CD4-positive, alpha-beta T cell treated with Interferon gamma for 1 hour (primary cell): ENCODE measurements at places on chromosomes 7 and 10.

- DNase-seq = no peak
These were observed 44.2 kb downstream of the CAMK2B start for GRCh38 chr7:44280993-44281721.

DNA sequence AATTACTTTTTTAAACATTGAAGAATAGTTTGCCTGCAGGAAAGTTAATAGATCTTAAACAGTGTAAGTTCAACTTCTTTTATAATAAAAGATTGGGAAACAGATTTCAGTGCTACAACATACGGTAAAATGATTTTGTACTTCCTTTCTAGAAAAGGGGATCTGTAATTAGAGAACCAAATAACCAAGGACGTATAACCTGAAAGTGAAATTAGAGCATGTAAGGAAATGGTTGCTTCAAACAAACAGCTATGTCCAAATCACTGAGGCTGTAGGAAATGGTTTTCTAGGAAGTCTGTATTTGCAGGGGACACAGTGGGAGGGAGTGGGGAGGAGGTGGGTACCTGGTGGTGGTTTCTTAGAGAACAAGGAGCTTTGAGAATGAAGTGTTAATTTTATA, 57.9 kb upstream of the EXOC6 start:
- DNase-seq = no peak

- DNase-seq = no peak
These were observed 101.6 kb upstream of the FAM171A1 start for GRCh38 chr10:15472431-15473395.

DNA sequence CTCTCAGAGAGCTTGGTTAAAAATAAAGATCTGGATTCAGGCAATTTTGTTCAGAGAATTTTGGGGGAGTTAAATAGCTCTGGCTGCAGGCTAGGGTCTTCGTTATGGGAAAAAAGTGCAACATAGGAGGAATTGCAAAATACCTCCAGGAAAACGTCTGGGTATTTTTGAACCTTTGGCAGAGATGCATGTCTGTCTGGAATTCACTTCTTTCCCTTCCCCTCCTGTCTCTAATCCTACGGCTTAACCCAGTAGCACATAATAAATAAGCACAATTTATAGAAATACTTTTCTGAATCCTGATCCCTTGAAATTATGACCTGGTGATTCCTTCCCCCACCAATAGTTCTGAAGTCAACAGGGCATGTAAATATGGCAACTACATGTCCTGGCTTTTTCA, 19.3 kb upstream of the NUP205 start:
- no peak for DNase-seq

- DNase-seq = no peak
These were observed 1.6 kb upstream of the NKX2-3 start for GRCh38 chr10:99531026-99531695.

DNA sequence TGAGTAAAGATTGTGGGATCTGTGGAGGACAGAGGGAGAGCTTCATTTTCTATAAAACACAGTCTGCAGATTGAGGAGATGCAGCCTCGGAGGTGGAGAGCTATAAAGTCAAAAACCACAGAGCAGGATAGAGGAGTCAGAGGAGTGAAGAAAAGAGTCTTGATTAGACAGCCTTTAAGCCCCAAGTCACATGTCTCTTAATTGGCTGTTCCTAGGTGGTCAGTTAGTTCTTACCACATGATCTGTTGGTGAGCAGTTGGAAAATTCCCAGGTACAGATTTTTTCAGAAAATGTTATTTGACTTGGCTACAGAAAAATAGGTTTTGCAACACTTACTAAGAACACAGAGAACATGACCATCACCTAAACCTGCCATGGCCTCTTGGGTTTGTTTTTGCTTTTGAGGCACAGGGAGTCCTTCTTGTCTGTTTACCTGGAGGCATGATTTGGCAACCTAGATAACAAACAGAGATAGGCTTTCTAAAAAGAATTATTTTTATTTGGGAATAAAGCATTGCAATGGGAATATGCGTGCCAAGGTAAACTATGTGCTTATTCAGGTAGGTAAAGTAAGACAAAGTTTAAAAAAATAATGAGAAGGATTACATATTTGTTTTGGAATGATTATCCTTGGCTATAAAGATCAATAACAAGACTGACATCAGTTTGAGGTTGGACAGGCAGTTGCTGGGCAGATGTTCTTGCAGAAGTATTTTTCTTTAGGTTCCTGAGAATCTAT, 604 bp upstream of the CYP3A43 start:
- no peak for DNase-seq

- DNase-seq = no peak
These were observed 130.2 kb downstream of the OAT start for GRCh38 chr10:124288486-124288885.

- no peak for DNase-seq
These were observed 171.1 kb downstream of the GLI3 start for GRCh38 chr7:42065942-42066341.

DNA sequence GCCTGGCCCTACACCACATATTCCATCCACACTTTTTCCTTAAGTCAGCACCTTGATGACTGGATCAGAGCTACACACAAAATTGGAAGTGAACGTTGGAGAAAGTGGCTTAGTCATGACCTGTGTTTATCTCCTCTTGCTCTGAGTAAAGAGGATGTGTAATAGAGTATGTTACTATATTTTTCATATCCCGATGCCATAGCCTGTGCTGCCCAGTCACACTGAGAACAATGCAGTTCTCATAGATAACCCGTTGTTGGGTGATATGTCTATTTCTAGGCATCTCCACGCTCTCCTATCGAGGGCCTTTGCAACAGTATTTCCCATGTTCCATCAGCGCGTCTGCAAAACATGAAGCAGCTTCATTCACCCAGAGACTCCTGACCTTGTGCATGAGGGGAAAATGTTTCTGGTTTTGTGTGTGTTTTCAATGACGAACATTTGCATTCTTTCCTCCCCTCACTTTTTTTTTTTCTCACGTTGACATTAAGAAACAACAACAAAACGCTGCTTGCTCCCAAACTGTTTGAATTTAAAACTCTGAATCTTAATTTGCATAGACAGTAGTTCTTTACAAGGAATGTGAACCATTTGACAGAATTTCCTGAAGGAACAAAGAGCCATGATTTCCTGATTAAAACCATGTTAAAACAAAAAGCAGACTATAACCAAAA, 43.4 kb downstream of the GRK5 start:
- no peak for DNase-seq

DNA sequence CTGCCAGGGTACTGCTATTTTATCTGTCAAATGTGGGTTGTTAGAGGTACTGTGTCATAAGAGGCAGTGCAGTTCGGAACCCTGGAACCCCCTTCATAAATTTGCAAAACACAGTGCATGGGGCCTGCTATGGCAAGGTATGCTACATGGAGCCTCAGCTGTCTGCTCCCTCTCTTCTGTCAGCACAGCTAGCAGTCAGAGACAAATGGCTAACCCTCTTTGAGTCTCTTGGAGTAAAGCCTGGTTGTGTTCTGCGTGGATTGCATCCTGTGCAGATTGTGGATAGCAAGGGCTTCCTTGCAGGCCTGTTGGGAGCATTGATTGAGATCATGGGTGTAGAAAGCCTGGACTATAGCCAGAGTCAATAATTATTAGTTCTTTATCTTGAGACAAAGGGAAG, 397.8 kb downstream of the AUTS2 start:
- DNase-seq = no peak

DNA sequence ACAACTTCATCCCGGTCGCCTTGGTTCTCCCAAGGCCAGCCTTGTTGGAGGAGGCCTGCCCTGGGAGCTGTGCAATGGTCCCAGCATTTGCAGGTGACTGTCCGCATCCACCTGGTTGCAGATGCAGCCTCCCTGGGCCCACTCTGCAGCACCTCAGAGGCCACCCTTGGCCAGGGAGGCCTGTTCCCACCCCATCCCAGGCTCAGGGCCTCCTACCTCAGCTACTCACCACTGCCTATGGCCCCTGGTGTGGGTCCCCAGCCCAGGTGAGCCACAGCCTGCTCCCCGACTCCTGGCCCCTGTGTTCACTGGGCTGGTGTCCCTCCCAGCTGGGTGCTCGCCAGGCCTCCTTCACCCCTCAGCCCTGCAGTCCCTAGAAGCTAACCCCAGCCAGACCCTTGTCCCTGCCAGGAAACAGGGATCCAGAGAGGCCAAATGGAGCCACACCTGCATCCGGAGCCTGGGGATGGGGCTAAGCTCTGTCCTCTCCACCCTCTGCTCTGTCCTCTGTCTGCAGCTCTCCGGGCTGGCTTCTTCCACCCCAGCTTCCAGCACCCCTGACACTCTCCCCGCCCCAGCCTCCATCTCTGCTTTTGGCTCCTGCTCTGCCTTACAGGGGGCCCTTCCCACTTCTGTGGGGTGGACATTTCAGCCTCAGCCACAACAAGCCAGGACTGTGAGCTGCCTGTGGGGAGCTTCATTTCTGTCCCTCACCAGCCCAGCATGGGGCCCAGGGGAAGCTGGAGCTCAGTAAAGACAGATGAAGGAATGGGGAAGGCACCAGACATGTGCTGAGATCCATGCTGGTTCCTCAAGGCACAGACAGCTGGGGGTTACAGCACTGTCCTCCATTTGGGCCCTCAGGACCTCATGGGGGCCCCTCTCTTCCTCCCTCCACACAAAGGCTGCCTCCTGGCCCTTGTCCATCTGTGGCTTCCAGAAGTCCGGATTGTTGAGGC, 35.6 kb upstream of the ANTXRL start:
- no peak for DNase-seq

GRCh38 chr7:44796034-44796503, 412 bp upstream of the PPIA start:
- no peak for DNase-seq

- DNase-seq = no peak
These were observed 145.9 kb downstream of the PRKAG2 start for GRCh38 chr7:151731022-151731441.

DNA sequence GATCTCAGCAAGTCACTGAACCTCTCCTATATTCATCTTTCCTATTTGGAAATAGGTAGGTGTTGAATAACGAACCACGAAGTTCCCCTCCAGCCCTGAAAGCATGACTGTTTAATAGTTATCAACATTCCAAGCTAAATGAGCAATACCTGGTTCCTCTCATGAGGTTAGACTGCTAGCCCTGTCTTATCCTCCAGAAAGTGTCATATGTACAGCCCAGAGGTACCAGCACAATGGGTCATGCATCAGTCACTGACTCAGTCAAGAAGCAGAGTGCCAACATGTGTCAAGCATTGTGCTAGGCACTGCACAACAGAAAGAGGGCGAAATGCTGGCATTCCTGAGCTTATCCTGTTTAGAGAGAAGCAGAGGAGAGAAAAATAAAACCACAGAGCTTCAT, 70.0 kb downstream of the AMPH start:
- no peak for DNase-seq

GRCh38 chr7:24609059-24609458, 35.8 kb downstream of the PALS2 start:
- DNase-seq = no peak

DNA sequence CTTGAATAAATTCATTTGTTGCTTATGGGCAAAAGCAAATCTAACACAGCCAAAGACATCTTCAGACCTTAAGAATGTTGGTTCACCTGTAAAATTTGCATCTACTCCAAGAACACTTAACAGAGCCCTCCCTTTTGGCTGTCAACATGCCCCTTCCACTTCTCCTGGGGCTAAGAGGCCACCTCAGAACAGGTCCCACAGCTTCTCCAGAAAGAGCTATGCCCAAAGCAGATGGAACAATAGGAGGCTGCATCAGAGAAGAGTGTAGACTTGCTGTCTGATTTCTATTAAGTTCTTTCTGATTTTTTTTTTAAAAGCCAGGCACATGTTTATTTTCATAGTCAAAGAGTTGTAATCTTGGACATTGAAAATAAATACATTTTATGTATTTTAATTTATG, 26.1 kb upstream of the TRIL start:
- no peak for DNase-seq

- no peak for DNase-seq
These were observed 273.7 kb downstream of the KIF20B start for GRCh38 chr10:89975071-89975470.

DNA sequence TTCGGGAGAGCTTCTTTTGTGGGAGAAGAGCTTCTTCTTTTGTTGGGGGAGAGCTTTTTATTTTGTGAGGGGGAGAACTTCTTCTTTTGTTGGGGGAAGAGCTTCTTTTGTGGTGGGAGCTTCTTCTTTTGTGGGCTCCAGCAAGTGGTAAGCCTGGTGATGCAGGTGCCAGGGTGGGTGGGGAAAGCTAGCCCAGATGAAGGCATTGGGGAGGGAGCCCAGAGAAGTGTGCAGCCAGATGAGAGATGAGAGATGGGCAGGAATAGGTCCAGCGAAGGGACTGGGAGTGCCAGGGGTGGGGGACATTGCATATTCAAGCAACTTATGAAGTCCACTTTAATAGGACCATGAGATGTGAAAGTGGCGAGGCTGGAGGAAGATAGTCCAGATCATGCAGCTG, 9.7 kb downstream of the ADRA2A start:
- no peak for DNase-seq

GRCh38 chr7:110119883-110120581, 970.9 kb upstream of the LRRN3 start:
- no peak for DNase-seq

- DNase-seq = no peak
These were observed 1303.2 kb upstream of the LRRTM3 start for GRCh38 chr10:65622608-65623007.

GRCh38 chr10:61735882-61736281, 73.2 kb downstream of the CABCOCO1 start:
- no peak for DNase-seq

- no peak for DNase-seq
These were observed 256.0 kb upstream of the TCERG1L start for GRCh38 chr10:131567279-131568162.

GRCh38 chr10:53284615-53285182, 512.1 kb upstream of the MBL2 start:
- DNase-seq = no peak

- DNase-seq = no peak
These were observed 7.4 kb downstream of the LRRC20 start for GRCh38 chr10:70374775-70375614.

GRCh38 chr10:1677307-1677939, 59.9 kb downstream of the ADARB2 start:
- DNase-seq = no peak

- no peak for DNase-seq
These were observed 301.4 kb downstream of the AHR start for GRCh38 chr7:17599733-17600339.

- no peak for DNase-seq
These were observed 139.3 kb downstream of the CDCA7L start for GRCh38 chr7:21806388-21806787.

- no peak for DNase-seq
These were observed 34.9 kb upstream of the SH2B2 start for GRCh38 chr7:102251531-102252365.

- no peak for DNase-seq
These were observed 849.2 kb downstream of the IPMK start for GRCh38 chr10:57418476-57418875.

GRCh38 chr10:88049204-88049603, 185.8 kb downstream of the PTEN start:
- DNase-seq = no peak

DNA sequence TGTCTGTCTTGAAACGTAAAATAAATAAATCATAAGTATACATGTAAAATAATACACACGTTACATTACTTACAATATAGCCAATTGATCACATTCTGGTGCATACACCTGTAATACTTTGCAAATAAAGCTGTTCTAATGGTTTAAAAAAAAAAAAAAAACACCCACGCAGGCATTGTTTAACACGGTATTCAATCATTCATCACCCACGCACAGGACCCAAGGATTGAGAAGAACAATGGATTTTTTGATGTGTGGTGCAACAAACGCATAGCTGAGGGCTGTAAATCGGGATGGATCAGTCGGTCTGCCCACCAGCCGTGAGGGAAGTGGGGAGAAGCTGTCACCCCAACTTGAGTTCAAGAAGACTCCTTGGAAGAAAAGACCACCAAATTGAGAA, 8.7 kb downstream of the PITRM1 start:
- no peak for DNase-seq

GRCh38 chr7:32428546-32428945, 61.6 kb downstream of the LSM5 start:
- no peak for DNase-seq

- no peak for DNase-seq
These were observed 220.5 kb downstream of the KLF6 start for GRCh38 chr10:3564346-3565002.
